A549 treated with CORT108297 at 1 μM for 4 hours (cell line): ENCODE measurements at places on chromosomes 5 and 9. TPM values are rescaled to one million over a fixed set of nuclear protein-coding genes. Genes with fewer than 3 reads are reported as not detected.

PCA3 gene
- not detected in 5 replicates for total RNA-seq

AIF1L gene
- 1.4 to 1.6 TPM (median 1.5 TPM) in 5 replicates for total RNA-seq

PCDHA12 gene
- total RNA-seq = 2.6 to 3.4 TPM (median 3.0 TPM) in 5 replicates

TARS1 gene
- total RNA-seq = 130 to 186 TPM (median 141 TPM) in 5 replicates

FBLL1 gene
- total RNA-seq = 0.07 to 0.25 TPM (median 0.08 TPM) in 3 of 5 replicates, not detected in the others

COL27A1 gene
- 9.8 to 15.3 TPM (median 14.6 TPM) in 5 replicates for total RNA-seq

CDKN2A gene
- total RNA-seq = not detected in 5 replicates

DNAJC25 gene
- total RNA-seq = 10.7 to 12.5 TPM (median 11.2 TPM) in 5 replicates

SLC22A4 gene
- 4.0 to 4.9 TPM (median 4.3 TPM) in 5 replicates for total RNA-seq

PPIP5K2 gene
- total RNA-seq = 16.1 to 23.9 TPM (median 22.0 TPM) in 5 replicates

ADAMTS16 gene
- 1.6 to 2.5 TPM (median 1.6 TPM) in 5 replicates for total RNA-seq
